ENCODE measurements at places on chromosomes 7 and 10.

- DNase-seq: no peak
These were observed 86.0 kb downstream of the ARID5B start for GRCh38 chr10:61987537-61987936.

GRCh38 chr7:8136051-8136730 is 125.8 kb downstream of the ICA1 start:
- no peak for DNase-seq

DNA sequence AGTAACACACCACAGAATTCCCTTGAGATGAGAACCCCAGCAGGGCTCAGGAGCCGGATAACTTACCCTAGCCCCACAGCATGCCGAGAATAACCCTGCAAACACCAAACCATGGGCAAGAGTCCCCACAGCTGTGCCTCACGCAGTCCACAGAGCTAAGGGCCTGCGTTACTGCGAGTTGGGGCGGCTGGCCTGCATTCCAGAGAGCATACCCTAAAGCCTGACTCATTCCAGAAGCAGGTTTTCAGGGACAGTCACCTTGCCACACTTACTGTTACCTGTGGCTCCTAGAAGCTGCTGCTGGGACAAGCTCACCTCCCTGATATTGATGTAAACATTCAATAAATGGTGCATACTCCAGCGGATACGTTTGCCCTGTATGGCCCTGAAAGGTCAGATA is 18.6 kb downstream of the FGFR2 start:
- DNase-seq: no peak

DNA sequence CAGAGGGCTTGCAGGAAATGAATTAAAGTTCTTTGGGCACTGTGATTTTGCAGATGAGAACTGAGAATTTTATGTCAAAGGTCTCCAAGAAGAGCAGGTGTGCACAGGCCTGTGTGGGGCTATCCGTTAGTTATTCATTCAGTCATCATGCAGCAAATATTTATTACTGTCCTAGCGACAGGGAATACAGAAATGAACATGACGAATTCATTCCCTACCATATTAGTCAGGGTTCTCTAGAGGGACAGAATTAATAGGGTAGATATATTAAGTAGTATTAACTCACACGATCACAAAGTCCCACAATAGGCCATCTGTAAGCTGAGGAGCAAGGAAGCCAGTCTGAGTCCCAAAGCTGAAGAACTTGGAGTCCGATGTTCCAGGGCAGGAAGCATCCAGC is 2.9 kb upstream of the MMP21 start:
- DNase-seq: no peak
